ENCODE measurements at places on chromosomes 11 and 22.

DNA sequence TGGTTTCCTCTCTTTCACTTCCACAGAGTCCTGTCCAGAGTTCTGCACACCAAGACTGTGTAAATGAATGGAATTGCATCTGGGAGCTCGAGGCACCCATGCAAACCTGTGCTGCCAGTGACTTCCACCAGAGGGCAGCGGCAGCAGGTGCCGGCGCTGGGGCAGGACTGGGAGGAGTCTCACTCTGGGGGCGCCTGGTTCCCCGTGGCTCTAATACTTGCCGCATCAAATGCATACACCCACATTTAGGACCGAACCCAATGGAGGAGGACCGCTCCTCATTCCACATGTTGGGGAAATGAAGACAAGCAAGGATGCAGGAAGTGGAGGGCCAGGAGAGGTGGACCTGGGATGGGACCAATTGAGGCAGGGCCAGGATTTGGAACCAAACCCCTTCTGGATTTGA, 1.1 kb upstream of the CD6 start:
- DNase-seq: peak; percentile 16

DNA sequence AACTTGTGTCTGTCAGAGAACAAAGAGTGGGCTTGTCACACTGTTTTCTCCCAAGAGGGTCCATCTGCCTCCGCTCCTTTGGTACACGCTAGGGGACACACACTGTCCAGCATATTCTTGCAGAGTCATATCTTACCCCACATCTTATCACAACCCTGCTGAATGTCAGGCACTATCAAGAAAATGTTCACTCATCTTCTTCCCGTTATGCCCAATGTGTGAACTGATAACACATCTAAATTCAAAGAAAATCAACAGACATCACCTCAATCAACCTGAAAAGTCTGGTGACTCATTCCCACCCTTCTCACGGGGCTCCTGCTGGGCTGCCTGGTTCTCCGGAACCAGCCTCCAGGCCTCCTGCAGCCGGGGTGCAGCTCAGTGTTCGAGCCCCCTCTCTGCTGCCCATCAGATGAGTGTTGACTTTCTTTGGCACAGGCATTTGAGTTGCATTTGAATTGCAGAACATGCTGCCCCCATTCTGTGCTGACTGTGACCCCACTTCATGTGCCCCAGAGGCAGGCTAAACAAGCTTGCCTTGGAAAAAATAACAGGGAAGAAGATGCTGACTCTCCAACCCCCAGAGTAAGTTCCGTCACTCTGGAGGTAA, 19.4 kb downstream of the GRAP2 start:
- no peak for DNase-seq

- DNase-seq: no peak
Observed at GRCh38 chr11:131544591-131544990, 174.2 kb downstream of the NTM start.

DNA sequence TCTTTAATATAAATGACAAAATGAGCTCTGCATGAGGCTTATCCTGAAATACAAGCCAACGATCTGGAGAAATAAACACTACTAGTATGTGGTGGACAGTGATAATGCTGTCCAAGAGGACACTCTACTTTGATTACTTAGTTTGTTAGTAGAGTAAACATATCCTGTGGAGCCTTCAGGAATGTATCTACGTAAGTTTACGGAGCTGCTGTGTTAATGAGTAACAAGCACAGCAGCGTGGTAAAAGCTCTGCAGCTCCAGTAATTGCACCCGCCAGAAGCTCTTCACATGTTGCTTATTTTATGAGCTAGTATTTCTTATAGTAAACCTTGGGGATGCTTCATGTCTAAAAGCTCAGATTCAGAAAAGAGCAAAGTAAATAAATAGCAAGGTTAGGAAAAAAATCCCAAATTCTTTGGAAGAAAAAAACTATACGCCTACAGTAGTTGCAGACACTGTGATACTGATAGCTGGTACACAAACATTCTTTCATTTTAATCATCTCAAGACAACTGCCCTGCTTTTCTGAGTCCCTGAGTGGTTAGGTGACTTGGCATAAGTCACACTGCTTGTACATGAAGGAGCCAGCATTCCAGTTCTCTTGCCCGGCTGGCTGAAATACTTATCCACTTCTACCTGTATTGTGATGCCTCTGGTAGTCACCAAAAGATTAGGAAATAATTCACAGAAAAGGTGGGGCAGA, 32.7 kb upstream of the CCDC34 start:
- no peak for DNase-seq

GRCh38 chr11:69699213-69699612, 4.6 kb downstream of the FGF19 start:
- no peak for DNase-seq

DNA sequence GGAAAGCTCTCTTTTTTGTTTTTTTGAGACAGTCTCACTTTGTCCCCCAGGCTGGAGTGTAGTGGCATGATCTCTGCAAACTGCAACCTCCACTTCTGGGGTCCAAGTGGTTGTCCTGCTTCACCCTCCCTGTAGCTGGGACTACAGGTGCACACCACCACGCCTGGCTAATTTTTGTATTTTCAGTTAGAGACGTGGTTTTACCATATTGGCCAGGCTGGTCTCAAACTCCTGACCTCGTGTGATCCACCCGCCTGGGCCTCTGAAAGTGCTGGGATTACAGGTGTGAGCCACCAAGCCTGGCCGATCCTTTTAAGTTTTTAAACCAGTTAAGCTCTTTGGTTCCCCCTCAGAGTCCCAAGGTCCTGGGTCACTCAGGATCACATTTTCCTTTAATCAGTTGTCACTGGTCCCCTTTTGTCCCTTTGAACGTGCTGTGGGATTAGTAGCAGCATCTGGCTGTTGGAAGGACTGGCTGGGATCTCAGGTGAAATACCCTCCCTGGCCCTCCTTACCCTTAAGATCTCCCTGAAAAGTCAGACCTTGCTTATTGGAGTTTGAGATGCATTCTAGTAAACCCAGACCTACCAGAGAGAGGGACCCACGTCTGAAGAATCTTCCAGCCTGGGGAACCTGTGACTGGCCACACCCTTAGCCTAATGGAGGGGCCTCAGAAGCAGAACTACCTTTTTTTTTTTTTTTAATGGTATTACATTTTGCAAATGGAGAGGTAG, 8.1 kb downstream of the MALAT1 start:
- no peak for DNase-seq

DNA sequence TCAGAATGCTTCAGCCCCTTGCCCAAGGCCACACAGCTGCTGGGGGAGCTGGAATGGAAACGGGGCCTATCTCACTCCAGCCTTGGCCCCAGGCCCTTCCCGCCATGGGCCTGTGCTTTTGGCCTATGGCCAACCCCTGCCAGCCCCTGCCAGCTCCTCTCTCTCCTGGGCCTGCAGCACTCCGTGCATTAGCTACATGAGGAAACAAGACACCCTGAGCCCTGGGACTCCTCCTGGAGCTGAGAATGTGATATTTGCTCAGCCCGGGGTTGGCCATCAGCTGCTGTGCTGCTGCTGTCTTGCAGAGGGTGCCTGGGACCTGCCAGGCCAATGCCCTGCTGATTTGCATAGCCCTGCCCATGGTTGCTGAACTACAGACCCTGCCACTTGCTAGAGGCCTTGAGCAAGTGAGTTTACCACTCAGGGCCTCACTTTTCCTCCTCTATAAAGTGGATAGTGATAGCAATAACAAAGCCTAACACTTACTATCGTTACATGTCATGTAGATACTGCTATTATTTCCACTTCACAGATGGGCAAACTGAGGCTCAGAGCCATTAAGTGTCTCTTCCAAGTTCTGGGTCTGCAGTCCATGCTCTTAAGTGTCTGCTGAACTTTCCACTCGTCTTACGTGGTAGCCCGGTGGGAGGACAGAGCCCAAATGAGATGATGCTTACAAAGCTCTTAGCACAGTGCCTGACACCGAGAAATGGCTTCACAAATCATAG, 99.6 kb downstream of the KIAA1671 start:
- DNase-seq: no peak

DNA sequence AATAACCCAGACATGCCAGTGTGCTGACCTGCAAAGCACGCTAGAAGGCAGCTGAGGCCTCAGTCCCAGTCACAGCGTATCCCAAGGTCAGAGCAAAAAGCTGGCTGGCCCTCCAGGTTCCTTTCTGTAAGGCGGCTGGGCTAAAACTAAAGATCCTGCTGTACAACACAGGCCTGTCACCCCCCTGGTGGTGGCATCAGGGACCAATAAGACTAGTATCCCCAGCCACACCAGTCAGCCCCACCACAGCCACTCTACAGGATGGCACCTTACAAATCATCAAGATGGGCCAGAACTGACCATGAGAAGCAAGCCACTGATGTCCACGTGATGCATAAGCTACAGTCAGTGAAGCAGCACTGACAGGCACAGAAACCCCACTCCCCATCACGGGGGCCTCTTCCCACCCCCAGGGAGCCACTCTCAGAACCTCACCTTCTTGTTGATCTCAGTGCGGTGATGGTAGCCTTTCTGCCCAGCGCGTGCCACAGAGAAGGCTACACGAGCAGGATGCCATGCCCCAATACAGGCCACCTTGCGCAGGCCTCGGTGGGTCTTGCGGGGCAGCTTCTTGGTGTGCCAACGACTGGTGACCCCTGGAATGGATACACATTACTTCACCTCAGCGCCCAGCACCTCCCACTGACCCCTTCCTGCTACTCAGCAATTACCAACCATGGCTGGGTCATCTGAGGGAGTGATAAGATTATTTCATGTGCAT, 5.0 kb downstream of the RPL3 start:
- DNase-seq: no peak

DNA sequence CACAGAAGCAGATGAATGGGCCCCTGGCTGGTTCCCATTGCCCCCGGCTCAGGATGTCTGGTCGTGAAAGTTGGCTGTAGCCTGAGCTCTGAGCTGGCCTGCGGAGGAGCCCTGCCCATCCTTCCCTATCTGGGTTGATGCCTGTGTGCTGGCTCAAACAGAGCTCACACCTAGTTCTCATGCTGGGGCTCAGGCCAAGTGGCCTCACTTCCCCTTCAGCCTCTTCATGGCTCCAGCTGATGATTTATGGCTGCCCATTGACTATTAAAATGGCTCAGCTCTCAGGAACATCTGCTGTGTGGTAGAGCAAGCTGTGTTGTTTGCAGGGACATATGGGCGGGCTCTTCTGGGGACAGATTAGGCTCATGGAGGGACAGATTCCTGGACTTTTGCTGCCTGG, 64.7 kb downstream of the ADAMTS15 start:
- no peak for DNase-seq

DNA sequence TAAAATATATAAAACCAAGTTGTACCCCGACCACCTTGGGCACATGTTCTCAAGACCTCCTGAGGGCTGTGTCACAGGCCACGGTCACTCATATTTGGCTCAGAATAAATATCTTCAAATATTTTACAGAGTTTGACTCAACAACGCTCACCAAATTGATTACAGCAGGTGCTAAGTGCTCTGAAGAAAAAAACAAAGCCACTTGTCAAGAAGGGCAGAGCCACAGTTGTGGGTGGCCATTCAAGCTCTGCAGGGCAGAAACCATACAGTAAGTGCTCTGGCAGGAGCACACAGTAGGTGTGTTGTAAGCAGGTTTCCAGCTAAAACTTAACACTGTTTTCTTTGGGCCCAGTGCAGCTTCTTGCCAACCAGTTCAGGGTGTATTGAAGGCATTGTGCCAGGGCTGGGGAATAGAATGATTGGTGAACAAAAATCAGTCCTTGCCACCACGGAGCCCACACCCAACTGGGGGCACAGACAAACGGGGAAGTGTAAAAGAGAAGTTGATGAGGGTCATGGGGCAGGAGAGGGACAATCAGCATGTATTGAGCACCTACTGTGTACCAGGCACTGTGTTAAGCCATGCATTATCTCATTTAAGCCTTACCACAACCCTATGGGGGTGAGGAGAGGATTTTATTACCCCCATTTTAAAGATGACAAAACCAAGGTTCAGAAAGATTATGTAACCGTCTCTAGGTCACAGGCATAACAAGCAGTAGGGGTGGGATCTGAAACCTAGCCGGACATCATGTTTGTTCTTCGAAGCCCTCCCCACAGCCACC, 18.2 kb downstream of the ARRB1 start:
- no peak for DNase-seq

DNA sequence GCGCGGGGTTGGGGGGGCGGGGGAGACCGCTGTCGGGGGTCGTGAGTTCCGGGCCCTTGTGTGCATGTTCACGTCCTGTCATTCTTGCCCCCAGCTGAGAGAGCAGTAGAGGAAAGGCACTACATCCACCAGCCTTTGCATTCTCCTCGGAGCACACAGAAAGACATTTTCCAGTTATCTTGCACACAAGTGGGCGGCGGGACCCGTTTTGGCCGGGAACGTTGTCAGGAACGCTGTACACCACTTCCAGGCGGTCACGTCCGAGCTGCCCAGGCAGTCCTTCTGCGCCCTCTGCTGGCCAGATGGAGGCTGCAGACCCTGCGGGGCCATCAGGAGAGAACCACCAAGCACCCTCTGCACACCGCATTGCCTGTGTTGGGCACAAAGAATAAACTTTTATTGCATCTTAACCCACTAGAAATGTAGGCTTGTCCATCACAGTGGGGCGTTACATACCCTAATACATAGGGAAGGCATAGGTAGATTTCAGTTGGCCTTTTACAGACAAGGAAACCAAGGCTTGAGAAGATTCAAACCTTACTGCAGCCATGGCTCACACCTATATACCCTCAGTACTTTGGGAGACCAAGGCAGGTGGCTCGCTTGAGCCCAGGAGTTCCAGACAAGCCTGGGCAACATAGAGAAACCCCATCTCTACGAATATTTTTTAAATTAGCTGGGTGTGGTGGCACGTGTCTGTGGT, 2.8 kb upstream of the CDKN1C start:
- peak; percentile 73 for DNase-seq

DNA sequence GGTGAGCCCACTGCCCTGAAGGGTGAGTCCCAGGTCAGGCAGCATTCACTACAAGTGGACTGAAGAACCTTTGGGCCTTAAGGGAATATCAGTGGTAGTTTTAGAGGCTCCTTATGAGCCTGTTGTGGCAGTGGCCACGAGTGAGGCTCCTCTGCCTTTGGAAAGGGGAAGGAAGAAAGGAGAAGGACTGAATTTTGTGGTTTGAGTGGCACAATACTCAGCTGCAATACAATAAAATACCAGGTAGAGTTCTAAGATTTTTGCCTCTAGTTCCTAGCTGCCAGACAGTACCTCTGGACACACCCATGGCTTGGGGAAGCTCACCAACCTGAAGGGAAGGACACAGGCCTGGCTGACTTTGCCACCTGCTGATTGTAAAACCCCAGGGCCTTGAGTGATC, 260.9 kb downstream of the DYNC2H1 start:
- no peak for DNase-seq

DNA sequence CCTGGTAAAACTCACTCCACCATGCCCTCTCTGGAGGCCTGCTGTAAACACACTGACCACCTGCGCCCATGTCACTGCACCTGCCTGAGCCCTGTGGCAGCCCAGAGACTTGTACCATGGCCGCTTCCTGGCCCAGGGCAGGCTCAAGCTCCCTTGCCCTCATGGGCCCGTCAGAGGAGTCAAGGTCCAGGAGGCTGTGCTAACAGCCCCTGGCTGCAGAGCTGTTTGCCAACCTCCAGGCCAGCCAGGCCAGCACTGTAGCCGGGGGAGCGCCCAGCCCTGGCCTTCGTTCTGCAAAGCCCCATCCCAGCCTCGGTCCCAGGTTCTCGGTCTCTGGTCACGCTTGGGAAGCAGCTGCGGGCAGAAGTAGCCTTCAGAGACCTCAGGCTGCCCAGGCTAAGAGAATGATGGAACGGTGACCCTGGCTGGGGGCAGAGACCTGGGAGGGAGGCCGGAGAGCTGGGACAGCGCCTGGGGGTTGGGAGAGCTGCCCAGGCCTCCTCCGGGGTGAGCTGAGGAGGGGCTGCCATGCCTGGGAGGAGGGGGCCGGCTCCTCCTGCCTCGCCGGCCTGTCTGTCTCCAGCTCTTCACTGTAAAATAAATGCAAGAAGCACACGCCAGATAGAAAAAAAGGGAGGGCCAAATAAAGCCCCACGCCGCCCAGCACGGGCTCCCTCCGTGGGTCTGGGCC, 11.9 kb upstream of the TCF20 start:
- DNase-seq: no peak

All from bone marrow (tissue), 2 donors.